ENCODE measurements at places on chromosomes 12 and 14.

- DNase-seq = no peak
These were observed 183.0 kb upstream of the ARID2 start for GRCh38 chr12:45546545-45546944.

- no peak for DNase-seq
These were observed 73.5 kb downstream of the LIN7A start for GRCh38 chr12:80864046-80864735.

GRCh38 chr12:7602277-7602676, 63.4 kb downstream of the APOBEC1 start:
- peak; percentile 11 for DNase-seq

DNA sequence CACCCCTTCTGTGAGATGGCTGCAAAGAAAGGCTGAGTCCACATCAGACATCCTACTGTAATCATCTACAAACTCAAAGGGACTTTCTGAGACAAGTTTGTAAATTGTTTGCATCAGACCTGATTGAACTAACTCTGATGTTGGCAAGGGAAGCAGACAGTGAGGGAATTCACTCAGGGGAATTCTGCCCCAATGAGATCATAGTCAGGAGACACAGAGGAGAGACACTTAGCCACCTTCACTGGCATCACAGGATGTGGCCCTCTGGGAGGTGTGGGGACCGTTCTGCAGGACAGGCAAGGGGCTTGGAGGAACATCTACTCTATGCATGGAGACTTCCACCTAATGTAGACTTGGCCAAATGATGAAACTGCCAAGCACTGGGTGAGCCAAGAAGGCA, 70.7 kb upstream of the DDX11 start:
- DNase-seq = no peak

- no peak for DNase-seq
These were observed 84.7 kb upstream of the SOX5 start for GRCh38 chr12:24034160-24034559.

GRCh38 chr14:32011225-32011624, 65.9 kb upstream of the ARHGAP5 start:
- DNase-seq = no peak

DNA sequence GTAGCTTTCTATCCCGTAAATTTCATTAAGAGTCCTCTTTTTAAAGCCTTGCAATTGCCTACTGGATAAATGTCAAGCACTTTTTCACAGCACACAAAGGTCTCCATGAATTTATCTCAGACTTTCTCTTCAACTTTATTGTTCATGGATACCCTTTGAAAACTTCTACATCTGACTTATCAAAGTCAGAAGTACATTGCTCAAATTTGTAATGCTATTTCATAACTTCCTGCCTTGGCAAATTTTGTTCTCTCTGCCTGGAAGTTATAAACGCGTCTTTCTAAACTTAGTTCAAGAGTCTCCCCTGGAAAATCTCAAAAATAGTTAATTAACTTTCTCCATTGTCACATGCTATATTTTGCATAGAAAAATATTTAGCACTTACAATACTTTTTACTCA, 55.9 kb upstream of the RERGL start:
- DNase-seq = no peak

GRCh38 chr12:50618864-50619609, 114.3 kb downstream of the DIP2B start:
- no peak for DNase-seq

- no peak for DNase-seq
These were observed 24.6 kb upstream of the MGP start for GRCh38 chr12:14910090-14910915.

DNA sequence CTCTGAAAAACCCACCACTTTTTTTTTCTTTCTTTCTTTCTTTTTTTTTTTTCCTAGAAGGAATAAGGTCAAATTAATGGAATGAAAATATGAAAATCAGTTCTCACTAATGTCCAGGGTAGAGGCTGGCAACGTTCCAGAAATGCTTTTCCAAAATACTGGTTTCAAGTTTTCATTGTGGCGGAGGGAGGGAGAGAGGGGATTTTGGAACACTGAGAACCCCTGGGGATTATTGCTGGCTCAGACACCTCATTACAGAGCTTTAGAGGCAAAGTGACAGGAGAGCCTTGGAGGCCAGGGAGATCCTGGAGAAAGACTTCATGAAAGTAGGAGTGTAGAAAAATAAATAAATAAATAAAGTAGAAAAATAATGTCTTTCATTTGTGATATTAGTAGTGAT, 45.4 kb downstream of the ALX1 start:
- no peak for DNase-seq

- no peak for DNase-seq
These were observed 64.2 kb upstream of the FOXN3 start for GRCh38 chr14:89481196-89481595.

DNA sequence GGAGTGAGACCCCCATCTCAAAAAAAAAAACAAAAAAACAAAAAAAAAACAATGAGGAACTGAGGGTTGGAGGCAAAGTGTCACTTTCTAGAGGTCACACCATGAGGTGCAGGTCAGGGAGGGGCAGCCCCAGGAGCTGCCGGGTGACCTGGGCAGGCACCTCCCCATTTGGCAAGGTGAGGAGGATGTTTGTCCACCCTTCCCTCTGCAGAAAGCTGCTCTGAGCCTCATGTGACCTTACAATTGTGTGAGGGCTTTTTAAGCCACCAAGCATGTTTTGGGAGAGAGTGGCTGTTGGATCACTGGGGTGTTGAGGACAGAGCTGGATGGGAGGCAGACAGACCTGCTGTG, 49.6 kb downstream of the FOXN4 start:
- DNase-seq = no peak

GRCh38 chr14:87748558-87748957, 244.4 kb downstream of the GALC start:
- DNase-seq = no peak

DNA sequence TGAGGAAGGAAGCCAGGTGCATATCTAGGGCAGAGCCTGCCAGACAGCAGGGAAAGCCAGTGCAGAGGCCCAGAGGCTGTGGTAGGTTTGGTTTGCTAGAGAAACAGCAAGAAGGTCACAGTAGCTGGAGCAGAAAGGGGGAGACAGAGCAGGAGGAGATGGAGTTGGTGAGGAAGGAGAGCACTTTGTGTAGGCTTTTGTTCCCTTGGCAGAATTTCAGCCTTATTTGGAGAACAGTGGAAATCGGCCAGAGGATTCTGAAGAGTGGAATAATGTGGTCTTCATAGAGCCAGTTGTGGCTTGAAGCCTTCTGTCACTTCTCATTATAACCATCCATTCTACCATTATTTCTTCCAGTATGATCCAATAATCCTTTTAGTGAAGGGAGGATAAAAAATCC, 212.9 kb upstream of the FAR2 start:
- DNase-seq = no peak

DNA sequence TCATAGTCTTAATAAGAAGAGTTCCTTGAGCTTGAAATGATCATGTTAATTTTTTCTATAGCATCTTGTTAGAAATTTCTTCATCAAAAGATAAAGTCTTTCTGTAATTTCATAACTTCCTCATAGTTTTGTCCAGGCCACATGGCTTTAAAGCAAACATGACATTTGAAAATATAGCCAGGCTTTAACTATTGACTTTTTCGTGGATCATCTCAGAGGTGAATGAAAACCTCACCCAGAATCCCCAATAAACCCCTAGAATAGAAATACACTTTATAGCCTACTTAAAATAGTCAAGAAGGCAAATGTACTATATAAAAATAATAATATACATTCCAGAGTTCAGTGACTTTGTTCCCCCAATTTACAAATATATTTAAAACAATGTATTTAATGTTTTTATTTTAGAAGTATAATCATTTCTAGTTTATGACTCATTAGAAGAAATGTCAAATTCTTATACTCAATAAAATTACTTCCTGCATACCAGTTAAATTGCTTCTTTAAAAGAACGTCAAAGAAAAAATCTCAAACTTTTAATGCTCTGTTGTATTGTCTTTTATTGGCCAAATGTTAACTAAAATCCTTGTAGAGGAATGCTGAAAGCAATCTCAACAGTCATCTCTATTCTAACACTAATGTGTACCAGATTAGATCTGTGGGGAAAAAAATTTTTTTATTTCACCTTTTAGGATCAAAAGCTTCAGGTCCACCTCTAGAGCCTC, 21.6 kb downstream of the EXOC5 start:
- DNase-seq = no peak

DNA sequence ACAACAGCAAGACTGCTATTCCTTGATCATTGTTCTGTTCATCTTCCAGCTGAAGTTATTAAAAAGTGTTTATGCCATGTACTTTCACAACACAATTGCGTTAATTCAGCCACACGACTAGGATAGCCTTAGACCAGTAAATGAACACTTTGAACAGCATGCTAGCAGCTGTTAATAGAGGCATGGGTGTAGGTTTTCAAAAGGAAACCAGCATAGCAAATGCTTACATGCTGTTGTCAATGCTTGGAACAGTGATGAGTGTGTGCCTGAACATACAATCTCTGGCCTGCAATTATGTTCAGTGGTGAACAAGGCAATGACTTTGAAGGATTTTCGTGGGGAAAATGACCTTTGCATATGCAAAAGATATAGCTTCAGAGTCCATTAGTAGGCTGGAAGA, 127.4 kb upstream of the RBM19 start:
- DNase-seq = no peak

GRCh38 chr12:39499296-39499695, 56.4 kb upstream of the KIF21A start:
- no peak for DNase-seq

DNA sequence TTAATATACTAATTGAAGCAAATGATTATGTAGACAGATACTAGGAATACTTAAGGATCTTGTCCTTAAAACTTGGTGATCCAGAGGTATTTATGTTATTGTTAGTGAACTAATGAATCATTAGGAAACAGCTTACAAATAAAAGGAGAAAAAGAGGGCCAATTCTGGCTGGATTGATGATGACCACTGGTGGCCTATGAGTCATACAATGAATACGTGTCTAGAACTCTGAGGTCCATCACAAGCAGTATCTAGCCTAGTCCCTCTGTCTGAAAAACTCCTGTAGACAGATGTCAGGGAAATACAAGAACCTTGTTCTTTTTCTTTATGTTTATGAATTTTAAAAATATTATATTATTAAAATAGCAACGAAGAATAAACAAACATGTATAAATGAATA, 51.7 kb upstream of the RTL1 start:
- DNase-seq = no peak

DNA sequence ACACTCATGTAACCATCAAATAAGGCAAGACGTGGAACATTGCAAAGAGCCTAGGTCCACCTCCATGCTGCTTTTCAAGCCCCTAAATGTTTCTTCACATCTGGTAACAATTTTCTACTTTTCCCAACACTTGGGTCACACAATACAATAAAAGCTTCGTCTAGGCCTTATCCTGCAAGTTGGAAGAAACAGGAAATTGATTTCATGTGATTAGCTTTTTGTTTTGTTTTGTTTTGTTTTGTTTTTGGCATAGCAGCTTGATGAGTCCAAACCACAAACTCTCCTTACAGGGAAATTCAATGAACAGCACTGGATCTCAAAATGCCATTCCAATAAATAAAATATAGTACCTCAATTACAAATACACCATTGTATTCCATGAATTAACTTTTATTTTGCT, 19.3 kb downstream of the TAS2R50 start:
- peak; percentile 34 for DNase-seq

- DNase-seq = no peak
These were observed 6.4 kb upstream of the ISM2 start for GRCh38 chr14:77505031-77505430.

- DNase-seq = no peak
These were observed 68.2 kb downstream of the KSR2 start for GRCh38 chr12:117900561-117900960.

DNA sequence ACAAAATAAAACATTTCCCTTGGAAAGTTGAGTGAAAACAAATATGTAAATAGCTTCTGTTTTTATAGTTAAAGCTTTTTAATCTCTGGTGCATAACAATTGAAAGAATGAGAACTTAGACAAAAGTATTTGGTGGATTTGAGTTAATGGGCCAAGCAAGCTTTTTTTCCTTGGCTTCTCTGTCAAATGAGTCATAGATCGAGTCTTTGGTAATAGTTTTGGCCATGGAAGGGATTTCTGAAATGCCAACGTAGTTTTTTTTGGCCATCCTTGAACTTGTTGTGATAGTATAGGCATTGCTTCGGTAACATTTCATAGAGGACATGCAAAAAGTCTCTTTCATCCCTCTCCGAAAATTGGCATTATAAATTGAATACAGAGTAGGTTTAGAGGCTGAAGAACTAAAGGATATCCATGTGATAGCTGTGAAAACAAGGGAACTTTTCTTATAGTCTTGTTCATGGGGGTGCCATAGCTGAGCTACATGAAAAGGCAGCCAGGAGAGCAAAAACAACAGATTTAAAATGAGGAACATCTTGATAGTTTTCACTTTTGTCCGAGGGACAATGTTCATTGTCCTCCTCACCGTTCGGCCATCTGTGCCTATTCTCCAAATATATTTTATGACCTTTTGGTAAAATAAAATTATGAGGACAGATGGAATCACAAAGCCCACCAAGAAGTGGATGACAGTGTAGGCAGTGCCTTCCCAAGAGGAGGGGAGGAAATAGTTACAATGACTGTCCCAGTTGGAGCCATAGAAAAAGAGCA, 34.7 kb downstream of the GPR19 start:
- DNase-seq = peak; percentile 22

- DNase-seq = peak; percentile 4
These were observed 44.9 kb downstream of the LIN7A start for GRCh38 chr12:80892597-80893445.

DNA sequence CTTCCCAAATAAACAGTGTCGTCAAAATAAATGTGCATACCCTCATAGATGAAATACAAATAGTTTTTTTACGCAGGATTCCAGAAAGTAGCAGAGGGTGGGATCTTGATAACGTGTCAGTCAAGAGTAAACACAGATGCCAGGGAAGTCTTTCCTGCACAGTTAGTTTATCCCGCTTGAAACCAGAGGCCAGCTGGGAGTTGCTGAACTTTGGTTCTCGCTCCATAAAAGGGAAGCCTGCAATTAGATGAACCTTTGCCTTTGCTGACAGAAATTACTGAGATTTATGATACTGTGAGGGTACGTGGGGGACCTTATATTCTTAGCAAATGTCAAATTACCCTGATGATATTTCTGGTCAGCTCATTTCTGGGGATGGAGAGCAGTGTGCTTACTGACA, 18.9 kb downstream of the FAR2 start:
- DNase-seq = no peak

- DNase-seq = no peak
These were observed 368.0 kb upstream of the PDE3A start for GRCh38 chr12:20000229-20000849.

DNA sequence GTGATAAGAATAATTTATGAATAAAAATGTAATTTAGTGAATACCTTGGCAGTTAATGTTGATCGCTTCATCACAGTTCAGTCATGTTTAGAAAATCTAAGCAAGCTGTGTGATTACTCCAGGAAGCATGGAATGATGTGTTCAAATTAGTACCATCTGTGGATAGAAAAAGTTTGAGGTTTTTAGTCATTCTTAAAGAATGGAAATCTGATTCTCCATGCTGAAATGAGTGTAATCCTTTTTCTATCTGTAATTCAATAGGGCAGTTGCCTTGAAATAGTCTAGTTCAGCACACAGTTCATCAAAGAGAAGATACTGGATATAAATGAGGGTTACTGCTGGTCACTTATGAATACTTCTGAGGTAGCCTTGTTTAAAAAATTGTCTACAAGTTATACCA, 127.2 kb upstream of the MYF6 start:
- peak; percentile 91 for DNase-seq
